ENCODE measurements at places on chromosomes 12 and 14.
A peak's percentile ranks its signal among the peaks of the same experiment; 100 is the strongest.

DNA sequence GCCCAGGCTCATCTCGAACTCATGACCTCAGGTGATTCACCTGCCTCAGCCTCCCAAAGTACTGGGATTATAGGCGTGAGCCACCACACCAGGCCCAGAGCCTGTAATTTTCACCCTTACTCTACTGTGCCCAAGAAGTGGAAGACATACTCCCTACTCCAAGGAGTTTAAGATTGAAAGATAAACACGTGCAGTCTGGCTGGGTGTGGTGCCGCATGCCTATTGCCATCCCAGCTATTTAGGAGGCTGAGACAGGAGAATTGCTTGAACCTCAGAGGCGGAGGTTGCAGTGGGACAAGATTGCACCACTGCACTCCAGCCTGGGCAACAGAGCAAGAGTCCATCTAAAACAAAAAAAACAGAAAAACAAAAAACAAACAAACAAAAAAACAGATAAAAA, 90.0 kb downstream of the NINJ2 start:
- no peak for DNase-seq

GRCh38 chr12:91515944-91516694, 333.5 kb upstream of the DCN start:
- no peak for DNase-seq

DNA sequence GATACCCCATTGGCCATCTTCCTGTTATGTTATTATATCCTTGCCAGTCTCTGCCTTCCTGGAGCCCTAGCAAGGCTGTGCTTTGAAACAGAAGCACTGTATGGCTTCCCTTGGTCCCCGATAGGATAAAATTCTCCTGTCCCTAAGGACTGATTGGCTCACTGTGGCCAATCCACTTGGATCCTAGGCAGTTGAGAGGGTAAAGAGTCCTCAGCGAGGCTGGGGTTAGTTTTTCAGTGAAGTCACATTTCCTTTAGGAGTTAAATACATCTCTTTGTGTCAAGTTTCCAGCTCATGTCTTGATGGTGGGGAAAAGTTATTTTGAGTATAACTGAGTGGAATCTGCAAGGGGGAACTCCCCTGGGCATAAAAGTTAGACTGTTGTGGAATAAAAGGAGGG, 7.3 kb downstream of the AACS start:
- no peak for DNase-seq

DNA sequence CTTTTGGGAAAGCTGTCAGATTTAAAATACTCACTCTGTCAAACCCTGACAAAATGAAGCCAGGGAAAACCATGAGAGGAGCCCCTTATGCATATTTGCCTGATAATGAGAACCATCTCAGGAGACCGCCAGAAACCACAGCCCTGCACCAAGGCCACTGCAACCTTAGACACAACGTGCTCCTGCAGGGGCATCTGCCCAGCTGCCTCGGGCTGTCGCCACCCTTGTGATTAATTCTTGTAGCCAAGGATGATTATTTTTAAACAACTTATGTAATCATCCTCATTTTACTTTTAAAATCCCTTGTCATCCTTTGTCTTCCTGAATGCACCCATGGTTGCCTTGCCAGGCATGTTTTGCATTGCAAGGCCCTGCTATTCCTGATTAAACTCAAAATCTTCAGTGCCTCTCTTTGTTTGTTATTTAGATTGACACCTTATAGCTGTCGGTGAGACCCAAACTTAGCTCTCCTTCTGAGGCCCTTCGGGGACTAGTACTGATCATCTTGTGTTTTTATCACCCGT, 766.4 kb upstream of the TMEM132C start:
- no peak for DNase-seq

DNA sequence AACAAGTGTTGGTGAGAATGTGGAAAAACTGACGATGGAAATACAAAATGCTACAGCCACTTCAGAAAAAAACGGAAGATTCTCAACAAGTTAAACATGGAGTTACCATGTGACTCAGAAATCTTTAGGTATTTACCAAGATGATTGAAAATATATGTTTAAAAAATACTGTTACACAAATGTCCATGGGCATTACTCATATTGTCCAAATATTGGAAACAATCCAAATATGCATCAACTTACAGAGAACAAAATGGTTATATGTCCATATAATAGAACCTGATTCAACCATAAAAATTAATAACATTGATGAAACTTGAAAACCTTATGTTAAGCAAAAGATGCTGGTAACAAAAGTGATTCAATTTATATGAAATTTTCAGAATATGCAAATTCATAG, 1057.7 kb upstream of the TMEM132C start:
- DNase-seq = no peak

GRCh38 chr12:132545955-132546354, 56.0 kb downstream of the FBRSL1 start:
- no peak for DNase-seq

- DNase-seq = peak; percentile 5
Measured at GRCh38 chr12:99619389-99620158, 28.0 kb upstream of the GARIN6 start.

GRCh38 chr12:46900734-46901463, 75.1 kb upstream of the SLC38A4 start:
- DNase-seq = no peak

DNA sequence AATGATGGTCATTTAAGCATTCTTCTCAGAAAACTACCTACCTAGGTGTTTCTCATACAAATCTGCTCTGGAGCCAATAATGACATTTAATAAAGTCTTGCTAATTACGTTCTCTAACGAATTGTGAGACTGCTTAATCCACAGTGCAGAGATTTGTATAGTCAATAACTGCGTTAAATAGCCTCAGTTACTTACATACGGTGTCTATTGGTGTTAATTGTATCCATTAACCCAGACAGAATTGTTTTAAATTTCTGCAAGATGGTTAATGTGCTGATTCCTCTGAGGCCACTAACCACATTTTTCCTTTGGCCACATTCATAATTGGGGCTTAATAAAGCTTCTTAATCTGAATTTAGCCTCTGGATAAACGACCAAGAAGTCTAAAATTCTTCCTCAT, 171.7 kb downstream of the SLC41A2 start:
- no peak for DNase-seq

GRCh38 chr12:81365284-81365683, 287.4 kb downstream of the ACSS3 start:
- DNase-seq = no peak

- DNase-seq = no peak
Measured at GRCh38 chr12:70309348-70309747, 56.7 kb upstream of the KCNMB4 start.

GRCh38 chr12:57224973-57225679, 4.4 kb upstream of the SHMT2 start:
- DNase-seq = no peak

DNA sequence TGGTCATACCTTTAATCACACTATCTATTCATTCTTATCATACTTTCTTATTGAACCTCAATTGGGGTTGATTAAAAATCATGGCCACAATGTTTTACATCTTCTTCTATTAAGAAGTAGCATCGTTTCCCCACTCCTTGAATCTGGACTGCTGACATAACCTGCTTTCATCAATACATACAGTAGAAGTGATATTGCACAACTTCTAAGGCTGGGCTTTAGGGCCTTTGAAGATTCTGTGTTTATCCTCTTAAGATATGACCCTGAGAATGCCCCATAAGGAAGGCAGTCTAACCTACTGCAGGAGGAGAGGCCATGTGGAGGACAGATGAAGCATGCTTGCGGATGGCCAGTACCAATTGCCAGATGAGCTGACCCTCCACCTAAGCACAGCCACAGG, 1142.8 kb upstream of the SEL1L start:
- DNase-seq = no peak

GRCh38 chr14:60616461-60616959, 32.8 kb downstream of the SIX1 start:
- no peak for DNase-seq

DNA sequence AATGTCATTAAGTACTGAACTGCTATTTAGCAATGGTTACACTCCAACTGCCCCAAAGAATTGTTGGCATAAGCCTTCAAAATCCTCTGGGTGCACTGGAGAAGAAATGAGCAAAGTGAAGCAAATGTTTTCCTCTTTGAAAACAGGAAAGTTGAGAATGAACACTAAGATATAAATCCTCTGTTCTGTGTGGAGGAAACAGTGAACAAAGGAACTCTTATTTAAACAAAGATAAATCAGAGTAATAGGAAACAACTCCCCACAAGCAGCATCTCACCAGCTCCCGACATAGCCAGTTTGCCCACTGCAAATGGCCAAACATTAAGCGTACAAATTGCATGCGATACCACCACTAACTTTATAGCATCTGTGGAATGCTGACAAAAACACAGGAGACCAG, 54.0 kb downstream of the BCAT1 start:
- no peak for DNase-seq

DNA sequence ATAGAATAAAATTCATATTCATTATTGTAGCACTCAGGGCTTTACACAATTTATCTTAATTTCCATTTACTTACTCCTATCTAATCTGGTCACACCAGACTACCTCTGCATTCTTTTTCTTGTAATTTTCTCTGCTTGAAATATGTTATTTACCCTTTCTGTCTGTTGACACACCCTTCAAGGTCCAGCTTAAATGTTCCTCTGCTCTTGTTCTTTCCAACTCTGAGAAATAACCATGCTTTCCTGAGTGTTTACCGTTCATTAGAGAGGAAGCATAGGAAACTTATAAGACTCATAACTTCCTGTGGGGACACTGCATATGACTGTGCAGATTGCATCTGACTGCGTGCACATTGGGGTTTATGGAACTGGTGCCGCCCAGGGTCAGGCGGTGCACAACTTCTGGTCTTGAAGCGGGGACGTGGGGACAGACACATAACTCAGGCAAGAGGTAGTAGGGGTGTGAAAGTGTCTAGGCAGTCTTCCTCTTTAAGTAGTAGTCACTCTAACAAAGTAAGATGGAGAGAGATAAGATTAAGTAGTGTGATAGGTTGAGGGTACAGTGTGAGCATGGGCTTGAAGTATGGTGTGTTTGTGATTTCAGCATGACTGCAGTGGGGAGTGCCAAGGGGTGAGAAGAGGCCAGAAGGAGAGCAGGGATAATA, 42.6 kb upstream of the FOXJ2 start:
- no peak for DNase-seq

- no peak for DNase-seq
Measured at GRCh38 chr12:107891967-107892366, 117.5 kb downstream of the ASCL4 start.

DNA sequence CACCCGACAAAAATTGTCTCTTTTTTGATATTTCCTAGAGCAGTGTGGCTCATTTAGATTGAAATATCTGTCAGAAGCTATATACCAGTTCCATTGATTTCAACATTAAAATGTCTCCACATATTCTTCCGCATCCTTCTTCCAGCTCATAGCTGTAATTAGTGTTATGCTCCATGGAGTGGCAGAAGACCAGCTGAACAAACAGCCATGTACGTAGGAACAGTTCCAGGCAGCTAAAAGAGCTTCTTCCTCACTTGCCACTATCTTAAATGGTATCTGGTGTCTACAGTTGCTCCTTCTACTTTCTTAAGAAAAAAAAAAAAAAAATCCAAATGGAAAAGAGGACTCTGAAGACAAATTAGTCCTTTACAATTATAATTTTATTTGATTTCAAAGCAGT, 848.0 kb downstream of the DIO2 start:
- DNase-seq = no peak

DNA sequence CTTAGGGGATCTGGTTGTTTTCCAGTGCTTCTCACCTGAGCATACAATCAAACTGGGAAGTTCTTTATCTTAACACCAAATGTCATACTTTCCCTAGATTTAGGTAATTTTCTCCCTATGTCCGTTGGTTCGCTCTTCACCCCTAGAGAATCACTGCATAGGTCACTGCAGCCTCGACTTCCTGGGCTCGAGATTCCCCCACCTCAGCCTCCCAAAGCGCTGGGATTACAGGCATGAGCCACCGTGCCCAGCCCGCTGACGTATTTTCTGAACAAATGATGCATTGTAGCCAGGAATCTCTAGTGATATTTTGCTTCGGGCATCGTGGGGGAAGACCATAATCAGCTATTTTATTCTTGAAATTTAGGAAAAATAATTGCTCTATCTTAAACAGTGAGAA, 1.1 kb upstream of the RPL41 start:
- DNase-seq = no peak

- DNase-seq = no peak
Measured at GRCh38 chr12:86662464-86662863, 406.3 kb upstream of the MGAT4C start.

DNA sequence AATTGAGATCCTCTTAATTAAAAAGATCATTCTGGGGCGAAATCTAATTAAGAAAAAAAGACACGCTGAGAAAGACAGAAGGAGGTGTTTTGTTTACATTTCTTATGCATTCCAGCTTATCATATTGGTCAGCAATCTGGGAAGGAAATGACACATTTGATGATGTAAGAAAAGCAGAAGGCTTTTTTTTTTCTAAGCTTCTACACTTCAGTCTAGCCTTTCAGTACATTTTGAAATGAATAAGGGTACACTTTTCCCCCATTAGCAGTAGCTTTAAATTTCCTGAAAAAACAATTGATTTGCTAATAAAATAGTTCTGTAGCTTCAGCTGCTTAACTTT, 5.9 kb upstream of the GSC start:
- no peak for DNase-seq

DNA sequence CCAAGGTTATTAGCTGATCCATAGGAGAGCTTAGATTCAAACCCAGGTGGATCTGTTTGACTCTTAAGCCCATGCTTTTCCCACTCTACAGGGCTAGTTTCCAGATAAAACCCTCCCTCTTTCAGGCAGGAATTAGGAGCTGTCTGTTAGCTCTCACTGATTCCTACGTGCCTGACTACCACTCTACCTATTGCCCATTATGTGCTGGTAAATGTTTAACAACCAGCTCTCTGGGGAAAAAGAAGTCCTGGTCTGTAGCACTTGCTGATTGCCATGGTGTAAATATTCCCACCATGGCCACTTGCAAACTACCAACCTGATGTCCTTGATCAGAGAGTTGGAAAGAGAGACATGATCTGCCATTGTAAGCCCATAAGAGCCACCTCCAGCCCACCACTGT, 65.5 kb upstream of the BDKRB2 start:
- no peak for DNase-seq

DNA sequence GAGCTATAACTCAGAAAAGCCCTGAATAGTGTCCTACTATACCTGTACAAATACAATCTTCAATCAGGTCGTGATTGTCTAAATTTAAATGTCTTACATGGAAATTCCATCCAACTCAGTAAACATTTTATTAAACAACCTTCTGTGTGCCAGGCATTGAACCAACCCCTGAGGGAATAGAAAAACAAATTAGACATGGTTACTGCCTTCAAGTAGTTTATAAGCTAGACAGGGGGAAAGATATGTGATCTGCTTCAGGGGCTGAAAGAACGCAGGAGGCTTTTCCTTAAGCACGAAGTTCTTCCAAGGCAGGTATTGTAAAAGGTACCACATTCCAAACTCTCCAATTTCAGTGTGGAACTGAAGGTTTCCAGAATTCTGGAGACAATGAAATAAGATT, 39.7 kb upstream of the STAB2 start:
- no peak for DNase-seq

- no peak for DNase-seq
Measured at GRCh38 chr14:75279763-75280290, 1.2 kb downstream of the FOS start.

- DNase-seq = peak; percentile 42
Measured at GRCh38 chr14:68268197-68268596, 448.6 kb downstream of the RAD51B start.

GRCh38 chr14:95196268-95196667, 38.9 kb upstream of the DICER1 start:
- no peak for DNase-seq
